ENCODE measurements at places on chromosomes 2 and 18.

DNA sequence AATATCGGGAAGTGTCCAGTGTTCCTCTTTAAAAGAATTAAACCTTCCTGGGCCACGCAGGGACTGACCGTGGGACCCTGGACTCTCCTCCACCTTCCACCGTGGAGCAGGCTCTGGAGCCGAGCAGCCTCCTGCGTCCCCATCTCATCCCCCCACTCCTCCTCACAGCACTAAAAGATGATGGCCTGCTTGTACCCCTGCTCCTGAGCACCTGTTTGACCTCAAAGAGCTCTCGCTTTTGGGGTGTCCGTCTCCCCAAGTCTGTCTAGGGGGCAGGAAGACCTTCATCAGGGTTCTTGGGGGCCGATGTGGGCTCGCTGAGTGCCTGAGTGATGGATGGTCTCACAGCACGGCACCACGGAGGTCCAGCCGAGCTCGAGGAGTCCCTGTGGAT, 1.2 kb upstream of the SDC1 start:
- no peak for DNase-seq

GRCh38 chr2:167933097-167933814, 314.1 kb downstream of the STK39 start:
- DNase-seq: no peak

GRCh38 chr2:83109284-83109683, 1349.8 kb downstream of the SUCLG1 start:
- no peak for DNase-seq

GRCh38 chr18:55252901-55253300, 293.6 kb upstream of the CCDC68 start:
- no peak for DNase-seq

DNA sequence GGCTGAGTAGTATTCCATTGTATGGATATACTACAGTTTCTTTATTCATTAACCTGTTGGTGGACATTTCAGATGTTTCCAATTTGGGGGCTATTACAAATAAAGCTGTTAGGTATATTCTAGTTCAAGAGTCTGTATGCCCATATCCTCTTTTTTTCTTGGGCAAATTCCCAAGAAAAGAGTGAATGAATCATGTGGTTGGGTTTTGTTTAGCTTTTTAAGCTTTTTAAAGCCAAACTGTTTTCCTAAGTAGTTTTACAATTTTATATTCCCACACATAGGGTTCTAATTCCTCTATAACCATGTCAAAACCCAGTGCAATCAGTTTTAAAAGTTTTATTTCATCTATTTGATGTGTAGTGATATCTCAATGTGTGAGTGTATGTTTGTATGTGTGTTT, 44.9 kb upstream of the BAZ2B start:
- DNase-seq: no peak

DNA sequence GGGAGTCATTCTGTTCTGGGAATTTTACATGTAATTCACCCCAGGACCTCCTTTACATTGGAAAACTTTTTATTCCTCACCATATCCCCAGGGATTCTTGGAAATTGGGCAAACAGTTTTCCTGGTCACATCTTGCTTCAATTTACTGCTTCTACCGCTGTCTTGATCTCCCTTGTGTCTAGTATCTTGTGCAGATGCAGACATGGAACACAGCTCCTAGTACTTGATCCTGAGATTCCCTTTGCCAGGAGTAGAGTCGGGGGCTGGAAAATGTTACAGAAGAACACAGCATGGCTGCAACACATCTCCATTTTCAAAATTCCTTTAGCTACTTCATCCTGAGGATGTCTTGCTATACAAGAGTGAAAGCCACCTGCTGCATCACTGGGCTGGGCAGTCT, 472.8 kb downstream of the PLCL1 start:
- no peak for DNase-seq

DNA sequence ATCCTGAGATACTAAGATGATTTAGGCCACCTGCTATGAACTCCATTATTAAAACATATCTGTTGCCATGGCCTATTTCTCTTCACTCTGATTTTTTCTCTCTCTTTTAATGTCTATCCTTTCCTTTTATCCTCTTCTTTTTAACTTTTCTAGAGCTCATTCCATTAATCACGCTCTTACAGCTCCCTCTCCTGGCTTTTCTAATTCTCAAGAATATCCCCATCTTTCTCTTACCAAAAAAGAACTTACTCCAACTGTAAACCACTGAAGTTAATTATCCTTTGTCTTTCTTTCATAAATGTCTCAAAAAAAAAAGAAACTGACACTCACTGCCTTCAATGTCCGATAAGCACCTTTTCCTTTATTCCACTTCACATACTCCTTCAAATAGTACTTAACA, 7.9 kb downstream of the PPP3R1 start:
- DNase-seq: no peak

DNA sequence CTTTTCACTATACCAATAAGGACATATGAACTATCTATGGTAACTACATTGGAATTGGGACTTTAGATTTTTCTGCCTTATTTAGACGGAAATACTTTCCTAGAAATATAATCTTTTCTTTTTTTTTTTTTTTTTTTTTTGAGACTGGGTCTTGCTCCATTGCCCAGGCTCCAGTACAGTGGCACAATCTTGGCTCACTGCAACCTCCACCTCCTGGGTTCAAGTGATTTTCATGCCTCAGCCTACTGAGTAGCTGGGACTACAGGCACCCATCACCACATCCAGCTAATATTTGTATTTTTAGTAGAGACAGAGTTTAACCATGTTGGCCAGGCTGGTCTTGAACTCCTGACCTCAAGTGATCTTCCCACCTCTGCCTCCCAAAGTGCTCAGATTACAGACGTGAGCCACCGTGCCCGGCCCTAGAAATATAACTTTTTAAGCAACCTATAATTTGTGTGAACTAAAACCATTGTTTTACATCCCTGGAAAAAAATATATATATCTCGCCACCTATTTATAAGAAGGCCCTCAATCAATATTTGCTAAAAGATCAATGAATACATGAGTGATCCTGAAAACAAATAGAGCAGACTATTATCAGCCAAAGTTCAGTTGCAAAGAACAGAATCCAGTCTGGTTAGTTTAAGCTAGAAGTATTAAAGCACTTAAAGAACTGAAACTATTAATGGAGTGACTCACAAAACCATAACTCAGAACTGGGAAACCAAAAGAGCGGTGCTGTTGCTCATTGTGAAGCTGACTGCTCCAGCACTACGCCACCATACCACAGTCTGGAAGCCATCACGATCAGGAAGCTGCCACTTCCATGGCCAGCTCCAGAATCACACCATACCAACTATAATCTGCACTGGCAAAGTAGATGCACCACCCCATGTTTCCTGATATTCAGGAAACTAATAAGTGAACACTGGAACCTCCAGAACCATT, 8.4 kb upstream of the HNRNPLL start:
- DNase-seq: peak; percentile 69

- no peak for DNase-seq
These were observed 516.7 kb downstream of the KCNJ3 start for GRCh38 chr2:155215037-155215707.

- no peak for DNase-seq
These were observed 228.4 kb upstream of the SLC39A10 start for GRCh38 chr2:195428673-195429072.

DNA sequence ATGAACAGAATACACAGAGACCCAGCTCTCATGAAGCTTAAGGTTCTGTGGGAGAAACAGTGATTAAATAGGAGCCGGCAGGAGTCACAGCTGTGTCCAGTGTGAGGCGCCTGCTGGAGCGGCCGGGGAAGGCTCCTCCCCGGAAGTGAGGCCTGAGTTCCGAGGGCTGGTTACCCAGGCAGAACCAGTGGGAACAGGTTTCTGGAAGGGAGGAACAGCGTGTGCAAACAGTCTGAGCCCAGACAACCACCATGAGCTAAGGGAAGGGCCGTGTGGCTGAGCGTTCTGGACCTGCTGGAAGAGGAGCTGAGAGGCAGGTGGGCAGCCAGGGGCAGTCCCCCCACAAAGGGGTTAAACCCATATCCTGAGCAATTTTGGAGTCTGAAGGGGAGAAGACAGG, 26.0 kb upstream of the NPAS2 start:
- no peak for DNase-seq

DNA sequence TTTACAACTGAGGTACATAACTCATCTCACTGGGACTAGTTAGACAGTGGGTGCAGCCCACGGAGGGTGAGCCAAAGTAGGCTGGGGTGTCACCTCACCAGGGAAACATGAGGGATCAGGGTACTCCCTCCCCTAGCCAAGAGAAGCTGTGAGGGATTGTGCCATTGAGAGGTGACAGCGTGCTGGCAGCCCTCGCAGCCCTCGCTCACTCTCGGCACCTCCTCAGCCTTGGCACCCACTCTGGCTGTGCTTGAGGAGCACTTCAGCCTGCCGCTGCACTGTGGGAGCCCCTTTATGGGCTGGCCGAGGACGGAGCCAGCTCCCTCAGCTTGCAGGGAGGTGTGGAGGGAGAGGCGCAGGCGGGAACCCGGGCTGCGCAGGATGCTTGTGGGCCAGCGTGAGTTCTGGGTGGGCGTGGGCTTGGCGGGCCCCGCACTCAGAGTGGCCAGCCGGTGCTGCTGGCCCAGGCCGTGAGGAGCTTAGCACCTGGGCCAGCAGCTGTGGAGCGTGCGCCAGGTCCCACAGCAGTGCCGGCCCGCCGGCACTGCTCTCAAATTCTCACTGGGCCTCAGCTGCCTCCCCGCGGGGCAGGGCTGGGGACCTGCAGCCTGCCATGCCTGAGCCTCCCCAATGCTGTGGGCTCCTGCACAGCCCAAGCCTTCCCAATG, 44.5 kb upstream of the FAM110C start:
- DNase-seq: no peak

GRCh38 chr2:175442441-175442840, 260.9 kb upstream of the ATP5MC3 start:
- DNase-seq: no peak

- no peak for DNase-seq
These were observed 71.3 kb downstream of the TNFRSF11A start for GRCh38 chr18:62396381-62396780.

DNA sequence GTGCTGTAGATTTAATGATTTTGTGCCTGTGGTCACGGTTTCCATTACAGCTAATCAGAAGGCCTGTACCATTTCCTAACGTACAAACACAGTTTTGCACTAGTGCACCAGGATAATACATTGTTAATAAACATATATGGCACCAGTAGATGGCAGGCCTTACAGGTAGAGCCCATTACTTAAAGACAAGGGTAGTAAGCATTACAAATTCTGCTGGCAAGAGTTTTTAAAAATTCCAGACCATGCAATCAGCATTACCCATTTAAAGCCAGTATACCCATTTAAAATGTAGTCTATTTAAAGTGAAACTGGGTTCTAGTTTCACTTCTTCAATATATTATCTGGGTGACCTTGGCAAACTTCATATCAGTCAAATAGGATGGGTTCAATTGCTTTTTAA, 224.2 kb downstream of the NUP35 start:
- DNase-seq: no peak

DNA sequence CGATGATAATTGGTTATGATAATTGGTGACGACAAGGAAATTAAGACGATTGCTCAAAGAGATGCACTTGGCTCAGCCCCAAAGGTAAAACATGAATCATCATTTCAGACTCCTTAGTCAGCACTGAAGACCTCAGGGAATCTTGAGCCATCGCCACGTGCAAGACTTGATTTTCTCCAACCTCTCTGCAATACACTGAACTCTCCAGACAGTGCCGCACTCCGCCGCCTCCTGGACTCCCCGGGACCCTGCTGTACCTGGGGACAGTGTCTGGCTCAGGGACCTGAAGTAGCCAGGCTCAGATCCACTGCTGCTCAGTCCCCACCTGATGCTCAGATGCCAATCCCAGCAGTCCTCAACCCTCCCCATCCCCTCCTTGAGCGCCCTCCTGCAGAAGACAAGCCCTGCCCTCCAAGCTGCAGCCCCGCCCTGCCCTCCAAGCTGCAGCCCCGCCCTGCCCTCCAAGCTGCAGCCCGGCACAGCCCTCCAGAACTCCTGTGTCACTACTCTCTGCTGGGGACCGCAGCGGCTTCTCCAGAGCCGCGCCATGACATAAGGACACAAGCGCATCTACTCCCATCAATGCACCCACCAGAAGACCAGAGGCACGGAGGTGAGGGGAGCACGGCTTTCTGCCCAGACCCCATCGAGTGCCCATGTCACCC, 1.1 kb downstream of the TMEM18 start:
- DNase-seq: peak; percentile 53

DNA sequence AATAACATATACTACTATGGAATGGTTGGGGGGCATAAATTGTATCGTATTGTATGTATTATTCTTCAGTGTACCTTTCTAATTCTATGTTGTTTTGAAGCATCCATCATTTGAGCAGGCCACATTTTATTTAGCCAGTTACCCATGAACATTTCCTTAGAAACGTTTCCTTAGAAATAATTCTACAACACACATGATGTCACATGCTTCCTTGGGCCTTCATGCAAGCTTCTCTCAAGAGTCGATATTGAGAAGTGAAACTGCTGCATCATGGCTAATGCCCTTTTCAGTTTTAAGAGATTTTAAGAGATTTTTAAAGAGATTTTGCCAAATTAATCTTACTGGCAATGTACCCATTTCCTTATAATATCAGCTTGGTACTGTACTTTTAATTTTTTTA, 63.9 kb downstream of the ALPK2 start:
- peak; percentile 91 for DNase-seq

DNA sequence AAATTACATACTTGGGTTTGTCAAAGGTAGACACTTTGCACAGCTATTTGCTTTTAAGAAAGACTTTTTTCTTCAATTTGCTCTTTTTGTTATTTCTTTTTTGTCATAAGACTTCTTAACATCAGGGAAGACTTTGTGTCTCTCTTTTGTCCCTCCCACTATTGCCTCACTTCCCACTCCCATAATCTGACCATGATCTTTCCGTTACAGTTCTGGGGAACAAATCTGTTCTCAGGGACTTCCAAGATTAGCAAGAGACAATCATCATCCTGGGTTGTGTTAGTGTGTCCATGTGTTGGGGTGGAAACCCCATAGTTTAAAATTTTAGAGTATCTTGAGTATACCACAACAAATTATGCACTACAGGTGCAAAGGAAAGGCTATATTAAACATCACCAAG, 75.3 kb downstream of the REV1 start:
- DNase-seq: no peak

DNA sequence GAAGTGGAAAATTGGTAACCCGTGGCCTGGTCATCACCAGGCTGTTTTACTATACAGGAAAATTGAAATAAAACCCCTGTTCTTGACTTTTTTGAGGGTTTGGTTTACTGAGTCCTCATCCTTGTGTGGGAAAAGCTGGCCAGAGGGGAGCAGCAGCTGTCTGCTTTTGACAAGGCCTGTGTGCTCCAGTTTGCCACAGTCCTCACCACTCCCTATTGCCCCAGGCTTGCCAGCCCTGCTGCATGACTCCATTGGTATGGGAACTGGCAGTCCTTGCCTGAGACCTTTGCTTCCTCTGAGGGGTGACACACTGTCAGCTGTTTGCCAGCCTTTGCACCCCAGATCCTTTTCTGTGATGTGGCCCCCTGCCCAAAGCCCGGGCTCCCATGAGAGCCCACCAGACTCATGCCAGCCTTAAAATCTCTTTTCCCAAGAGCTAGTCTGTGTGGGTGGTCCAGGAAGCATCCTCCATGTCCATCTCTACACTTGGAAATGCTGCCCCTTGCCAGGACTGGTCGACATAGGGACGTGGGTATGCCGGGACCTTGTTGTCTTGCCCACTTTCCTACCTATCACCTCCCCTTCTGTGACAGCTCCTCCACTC, 39.0 kb downstream of the GLI2 start:
- DNase-seq: no peak

Data from inflammatory macrophage (primary cell).